ENCODE measurements at places on chromosomes 6 and 20. TPM values are rescaled to one million over a fixed set of nuclear protein-coding genes. Genes with fewer than 3 reads are reported as not detected.

DNA sequence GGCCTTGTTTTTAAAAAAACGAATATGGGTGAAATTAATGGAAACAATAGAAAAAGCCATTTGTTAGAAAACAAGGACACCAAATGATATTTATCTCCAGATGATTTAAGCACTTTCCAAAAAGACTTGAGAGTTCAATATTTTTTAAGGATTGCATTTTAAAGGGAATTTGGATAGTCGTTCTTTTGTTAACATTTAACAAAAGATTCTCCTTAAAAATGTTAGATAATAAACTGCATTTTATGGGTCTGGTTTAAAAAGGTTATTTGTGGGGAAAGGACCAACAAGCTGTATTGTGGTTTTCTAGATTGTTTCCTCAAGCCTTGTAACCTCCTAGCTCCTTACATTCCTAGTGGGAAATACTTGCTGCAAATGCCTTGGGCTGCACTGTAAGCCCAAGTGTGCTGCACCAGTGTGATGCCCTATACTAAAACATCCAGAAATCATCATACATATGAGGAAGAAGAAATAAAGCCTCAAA, 1.5 kb upstream of the PHIP start:
- DNase-seq: no peak

DNA sequence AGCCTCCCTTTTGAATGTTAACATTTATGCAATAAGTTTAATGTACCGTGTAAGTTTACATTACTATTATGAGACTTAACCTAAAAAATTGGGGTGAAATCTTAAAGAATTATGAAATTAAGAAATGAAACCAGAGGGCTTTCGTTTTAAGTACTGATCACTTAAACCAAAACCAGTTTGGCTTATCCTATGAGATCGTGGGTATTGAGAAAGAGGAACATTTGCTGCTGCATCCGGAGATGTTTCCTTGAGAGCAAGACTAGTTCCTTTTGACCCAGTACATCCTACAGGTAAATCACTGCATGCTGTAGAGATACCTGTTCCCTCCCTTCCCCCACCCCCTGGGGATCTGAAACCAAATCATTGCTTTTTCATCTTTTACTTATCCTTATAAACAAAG, 201.3 kb downstream of the ESR1 start:
- no peak for DNase-seq

DNA sequence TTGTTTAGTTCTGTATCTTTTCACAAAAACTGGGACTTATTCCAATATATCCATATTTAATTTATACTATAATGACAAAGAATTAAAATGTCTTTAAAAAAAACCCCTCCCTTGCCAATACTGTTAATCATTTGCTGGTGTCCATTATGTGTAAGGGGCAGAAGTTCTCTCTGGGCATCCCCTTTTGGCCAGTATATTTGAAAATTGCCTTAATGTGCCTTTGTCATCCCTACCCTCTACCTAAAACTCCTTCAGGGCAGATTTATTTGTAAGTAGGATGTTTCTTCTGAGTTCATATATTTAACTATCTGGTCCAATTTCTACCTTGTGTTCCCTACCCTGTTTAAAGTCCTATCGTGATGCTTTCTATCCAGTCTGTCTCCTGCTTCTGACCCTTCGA, 62.9 kb downstream of the ARHGAP18 start:
- DNase-seq: no peak

GRCh38 chr6:137678451-137678850, 184.3 kb upstream of the OLIG3 start:
- peak; percentile 47 for DNase-seq

Gene TFAP2D
- total RNA-seq: not detected

DNA sequence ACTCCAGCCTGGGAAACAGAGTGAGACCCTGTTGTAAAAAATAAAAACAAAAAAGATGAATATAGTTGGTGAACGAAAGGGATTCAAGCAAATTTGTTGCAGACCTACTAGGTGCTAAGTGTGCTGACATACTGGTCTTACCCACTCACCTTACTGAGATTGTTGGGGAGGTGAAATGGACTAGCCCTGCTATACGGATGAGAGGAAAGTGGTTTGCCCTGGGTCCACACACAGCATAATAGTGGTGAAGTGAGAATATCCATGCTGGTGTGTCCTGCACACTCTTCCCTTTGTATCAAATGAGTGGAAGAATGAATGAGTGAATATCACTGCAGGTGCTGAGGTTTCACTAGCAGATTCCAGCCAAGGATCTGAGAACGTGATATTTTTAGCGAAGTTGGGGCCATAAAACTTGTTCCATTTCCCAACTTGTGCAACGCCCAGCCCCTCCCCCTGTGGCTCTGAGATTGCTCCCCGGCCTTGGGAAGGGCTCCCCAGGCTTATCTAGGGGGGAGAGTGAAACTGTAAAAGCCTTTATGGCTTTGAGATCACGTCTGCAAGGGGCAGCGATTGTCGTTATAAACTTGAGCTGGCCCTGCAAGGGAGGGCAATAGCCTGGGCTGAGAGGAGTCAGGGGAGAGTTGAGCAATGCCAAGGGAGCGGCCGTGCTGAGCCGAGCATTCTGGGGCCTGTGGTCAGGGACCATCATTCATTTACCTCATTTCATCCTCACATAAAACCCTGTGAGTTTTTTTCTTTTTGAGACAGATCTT, 33.2 kb upstream of the TTPAL start:
- no peak for DNase-seq

DNA sequence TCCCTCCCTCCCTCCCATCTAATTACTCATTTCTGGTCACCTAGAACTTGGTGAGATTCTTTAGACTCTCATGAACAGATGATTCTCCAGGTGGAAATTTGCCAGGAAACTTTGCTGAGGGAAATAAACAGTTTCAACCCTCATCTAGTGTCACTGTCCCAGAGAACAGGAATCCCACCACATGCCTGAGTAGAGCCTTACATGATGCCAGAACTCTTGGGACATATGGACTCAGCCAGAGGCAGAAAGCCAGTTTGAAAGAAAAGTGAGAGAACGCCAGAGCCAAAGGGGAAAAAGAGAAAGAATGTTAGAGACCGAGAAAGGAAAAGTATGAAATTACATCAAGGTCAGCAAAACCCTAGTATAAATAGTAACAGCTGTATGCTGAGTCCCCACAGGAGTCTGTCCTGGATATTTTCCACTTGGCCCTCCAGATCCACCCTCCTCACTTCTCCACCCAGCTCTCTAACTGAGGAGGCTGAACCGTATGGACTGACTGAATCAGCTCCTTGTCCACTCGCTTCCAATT, 127.5 kb upstream of the COL21A1 start:
- DNase-seq: no peak

DNA sequence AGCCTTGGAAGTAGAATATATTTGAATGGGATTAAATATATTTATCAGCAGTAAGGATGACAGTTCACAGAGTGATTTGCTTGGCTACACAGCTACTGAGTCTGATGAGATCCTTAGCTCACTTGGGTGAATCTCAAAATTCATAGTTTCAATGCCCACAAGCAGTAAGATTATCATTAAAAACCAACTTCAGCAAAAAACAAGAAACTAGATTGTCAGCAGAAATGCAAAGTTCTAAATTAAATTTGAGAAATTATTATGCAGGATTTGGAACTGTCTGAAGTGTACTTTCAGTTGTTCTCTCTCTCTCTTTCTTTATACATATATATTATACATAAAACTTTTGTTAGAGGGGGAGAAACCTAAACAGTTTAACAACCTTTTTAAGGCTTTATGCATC, 288.8 kb upstream of the SASH1 start:
- no peak for DNase-seq

DNA sequence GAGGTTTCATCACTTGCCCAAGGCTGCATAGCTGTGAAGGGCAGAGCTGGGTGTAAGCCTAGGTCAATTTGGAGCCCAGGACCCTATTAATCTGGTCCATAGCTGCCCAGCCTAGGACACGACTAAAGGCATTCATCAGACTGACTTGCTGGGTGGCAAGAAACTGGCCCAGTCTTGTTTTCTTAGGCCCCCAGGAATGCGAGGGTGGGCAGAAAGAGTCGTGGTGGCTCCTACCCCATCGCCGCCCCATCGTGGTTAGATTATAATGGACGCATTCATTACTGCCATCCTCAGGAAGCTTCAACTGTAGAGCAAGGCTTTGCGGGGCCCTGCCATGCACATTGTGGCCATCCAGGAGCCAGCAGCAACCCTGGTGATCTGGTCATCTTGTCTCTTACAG, 16.1 kb downstream of the DYNLRB1 start:
- no peak for DNase-seq

DNA sequence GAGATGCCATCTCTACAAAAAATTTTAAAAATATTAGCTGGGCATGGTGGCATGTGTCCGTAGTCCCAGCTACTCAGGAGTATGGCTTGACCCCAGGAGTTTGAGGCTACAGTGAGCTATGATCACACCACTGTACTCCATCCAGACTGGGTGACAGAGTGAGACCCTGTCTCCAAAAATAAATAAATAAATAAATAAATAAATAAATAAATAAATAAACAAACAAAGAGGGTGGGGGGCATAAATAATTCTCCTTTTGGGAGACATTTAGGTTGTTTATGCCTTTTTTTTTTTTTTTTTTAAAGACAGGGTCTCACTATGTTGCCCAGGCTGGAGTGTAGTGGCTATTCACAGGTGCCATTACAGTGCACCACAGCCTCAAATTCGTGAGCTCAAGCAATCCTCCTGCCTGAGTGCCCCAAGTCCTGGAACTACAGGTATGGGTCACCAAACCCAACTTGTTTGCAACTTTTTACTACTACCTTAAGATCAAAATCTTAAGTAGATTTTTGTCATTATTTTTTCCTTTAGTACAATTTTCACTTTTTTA, 29.5 kb downstream of the FASTKD5 start:
- DNase-seq: no peak

DNA sequence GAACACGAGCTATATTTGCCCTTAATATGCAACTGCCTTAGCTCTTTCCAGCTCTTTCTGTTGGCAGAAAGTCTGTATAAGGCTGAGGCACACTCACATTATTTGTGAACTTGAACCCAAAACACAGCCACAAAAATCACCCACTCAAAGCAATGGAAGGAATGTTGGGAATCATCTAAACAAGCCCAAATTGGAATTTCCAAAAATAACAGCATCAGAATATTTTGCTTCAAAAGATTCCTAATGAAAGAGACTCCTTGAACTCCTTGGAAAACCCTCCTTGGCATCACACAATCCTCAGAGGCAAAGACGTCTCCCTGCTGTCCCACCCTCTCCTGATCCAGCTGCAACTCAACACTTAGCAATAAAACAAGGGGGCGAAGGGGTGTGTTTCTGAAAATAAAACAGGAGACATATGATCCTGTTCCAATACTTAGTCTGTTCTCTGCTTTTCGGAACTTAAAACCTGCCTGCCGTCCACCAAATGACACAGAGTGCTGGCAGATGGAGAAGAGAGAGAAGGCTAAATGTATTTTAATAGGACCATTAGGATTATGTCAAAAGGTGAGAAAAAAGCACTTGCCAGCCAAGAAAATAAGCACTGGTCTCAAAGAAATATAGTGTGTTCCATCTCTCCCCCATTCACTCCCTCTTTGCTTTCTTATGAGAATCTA, 320.7 kb upstream of the JARID2 start:
- DNase-seq: no peak

GRCh38 chr6:131419702-131420101, 153.3 kb upstream of the ARG1 start:
- DNase-seq: no peak

DNA sequence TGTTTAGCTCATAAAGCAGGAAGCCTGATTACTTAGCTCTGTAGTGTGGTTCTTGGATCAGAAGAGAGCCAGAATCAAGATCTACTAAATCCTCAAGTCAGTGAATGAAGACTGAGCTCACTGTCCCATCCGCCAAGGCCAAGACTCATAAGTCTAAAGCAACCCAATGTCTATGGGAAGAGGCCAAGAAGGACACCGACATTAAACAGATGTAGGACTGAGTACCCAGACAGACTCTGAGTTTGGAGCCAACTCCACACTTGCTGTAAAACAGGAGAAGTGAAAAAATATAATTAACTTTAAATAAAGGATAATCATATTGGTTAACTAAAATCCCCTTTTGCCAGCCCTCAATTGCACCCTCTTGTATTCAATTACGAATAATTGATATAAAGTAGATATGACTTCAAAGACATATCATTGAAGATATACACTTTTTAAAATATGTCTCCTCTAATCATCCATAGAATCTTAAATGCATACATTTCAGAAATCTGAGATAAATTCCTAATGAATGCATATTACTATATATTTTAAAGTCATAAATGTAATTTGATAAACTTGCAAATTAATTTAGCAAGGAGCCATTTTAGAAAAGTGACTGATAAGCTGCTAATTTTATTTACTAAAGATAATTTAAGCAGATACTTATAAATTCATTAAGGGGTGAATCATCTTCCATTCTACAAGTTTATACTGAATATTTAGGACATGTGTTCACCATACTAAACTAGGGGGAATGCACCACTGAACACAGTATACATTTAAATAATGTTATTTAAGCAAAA, 617.0 kb upstream of the ARID1B start:
- no peak for DNase-seq

Gene ADNP
- total RNA-seq: 60.0 TPM

- DNase-seq: no peak
Measured at GRCh38 chr6:63447134-63447533, 125.1 kb upstream of the LOC128125822 start.

- no peak for DNase-seq
Measured at GRCh38 chr6:113428702-113429101, 428.4 kb upstream of the MARCKS start.

Gene SLC52A3
- not detected for total RNA-seq

Gene GJE1
- total RNA-seq: not detected

Gene C2
- 0.99 TPM for total RNA-seq

- peak; percentile 9 for DNase-seq
Measured at GRCh38 chr20:40156600-40157317, 532.3 kb downstream of the MAFB start.

Gene GINM1
- 16.3 TPM for total RNA-seq

DNA sequence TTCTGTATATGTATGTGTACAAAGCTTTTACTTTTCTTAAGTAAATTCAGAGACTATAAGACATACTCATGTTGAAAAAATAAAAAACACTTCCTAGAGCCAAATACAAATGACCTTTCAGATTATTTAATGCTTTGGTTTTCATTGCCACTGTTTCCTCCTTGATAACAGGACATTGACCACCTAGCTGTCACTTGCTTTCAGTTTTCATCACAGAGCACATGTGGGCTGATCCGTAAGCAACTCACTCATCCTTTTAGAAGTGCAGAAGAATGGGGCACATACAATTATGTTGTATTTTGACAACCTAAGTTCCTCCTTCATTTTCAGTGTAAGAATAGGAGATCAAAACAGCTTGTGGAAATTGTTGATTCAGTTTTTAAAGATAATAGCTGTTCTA, 6.2 kb downstream of the ZBTB2 start:
- peak; percentile 21 for DNase-seq

Gene TRAPPC3L
- total RNA-seq: not detected

Gene OR12D3
- total RNA-seq: not detected

DNA sequence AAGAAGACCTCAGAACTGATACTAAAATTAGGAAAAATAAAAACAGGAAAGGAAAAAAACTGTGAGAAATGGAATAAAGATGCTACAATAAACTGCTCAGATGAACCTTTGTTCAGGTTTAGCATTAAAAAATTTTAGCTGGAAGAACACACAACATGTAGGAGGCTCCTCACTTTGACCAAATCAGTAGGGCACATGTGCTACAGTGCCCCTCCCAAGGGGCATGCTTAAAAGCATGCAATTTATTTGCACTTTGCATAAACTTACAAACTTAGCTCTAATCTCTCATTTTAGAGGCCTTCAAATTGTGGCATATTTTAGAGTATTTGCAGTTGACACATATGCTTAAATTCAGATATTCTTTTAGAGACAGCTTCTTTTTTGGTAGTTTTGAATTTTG, 570.2 kb downstream of the UTRN start:
- DNase-seq: no peak

- DNase-seq: no peak
Measured at GRCh38 chr6:91141346-91141745, 554.5 kb upstream of the MAP3K7 start.
